Central memory CD4-positive, alpha-beta T cell (primary cell): ENCODE measurements at places on chromosomes 5 and 9.

DNA sequence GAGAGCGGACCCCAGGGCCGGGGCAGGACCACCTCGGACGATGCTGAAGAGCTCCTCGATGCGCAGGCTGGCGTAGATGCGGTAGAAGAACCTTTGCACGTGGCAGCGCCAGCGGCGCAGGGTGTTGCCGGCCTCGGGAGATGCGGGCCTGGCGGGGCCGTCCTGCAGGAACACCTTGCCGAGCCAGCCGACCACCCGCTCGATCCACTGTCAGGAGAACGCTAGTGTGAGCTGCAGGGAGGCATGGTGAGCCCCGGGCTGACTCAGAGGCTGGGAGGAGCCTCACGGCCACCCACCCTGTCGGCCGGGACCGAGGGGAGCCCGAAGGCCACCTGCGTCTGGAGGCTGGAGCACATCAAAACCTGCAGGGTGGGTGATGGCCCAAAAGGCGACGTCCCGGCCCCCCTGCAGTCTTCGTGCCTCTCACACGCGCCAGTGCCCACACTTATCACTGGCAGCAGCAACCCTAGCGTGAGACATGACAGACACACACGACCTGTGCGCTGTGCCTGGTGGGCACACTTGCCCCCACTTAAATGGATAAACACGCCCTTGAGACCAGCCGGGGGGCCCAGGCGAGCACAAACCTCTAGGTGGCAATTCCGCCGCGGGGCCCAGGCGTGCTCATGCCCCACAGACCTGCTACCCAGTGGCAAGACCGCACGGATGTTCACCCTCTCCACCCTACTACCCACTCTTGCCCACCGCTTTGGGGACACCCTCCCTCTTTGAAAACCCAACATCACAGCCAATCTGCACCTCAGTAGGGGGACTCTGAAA lies 3.3 kb downstream of the ANAPC2 start:
- DNase-seq = no peak

- no peak for DNase-seq
These were observed 61.9 kb downstream of the PIK3R1 start for GRCh38 chr5:68277431-68277830.

- DNase-seq = no peak
These were observed 24.6 kb upstream of the PTGER4 start for GRCh38 chr5:40655138-40655537.

DNA sequence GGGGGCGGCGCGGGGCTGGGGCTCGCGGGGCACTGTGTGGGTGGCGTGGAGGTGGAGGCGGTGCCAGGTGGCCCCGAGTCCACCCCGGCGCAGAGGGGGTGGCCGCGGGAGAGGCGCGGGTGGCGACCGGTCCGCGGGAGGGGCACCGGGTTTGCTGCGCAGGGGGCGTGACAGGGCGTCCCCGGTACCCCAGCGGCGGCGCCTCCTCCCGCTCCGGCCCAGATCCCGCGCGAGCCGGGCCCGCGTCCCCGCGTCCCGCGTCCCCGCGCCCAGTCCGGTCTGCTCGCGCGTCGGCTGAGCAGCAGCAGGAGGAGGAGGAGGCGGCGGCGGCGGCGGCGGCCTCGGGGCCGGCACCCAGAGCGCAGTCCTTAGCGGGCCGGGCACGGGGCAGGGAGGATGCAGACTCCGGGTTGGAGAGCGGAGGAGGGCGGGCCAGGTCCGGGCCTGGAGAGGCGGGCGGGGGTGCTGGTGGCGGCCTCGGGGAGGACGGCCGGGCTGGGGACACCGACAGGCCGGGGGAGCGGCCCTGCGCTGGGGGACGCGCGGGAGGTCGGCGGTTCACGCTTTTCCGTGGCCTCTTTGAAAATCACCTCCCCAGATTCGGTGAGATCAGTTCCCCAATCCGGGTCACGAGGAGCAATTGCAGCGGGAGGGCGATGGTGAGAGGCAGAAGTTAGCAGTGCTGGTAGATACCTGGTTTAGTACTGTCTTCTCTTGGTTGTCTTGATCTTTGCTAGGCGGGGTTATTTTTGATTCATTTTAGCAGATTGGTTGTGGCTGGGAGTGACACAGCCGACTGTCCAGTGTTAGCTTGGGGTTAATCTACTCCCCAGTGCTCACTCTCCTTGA lies 1.7 kb downstream of the TRIO start:
- DNase-seq = peak; percentile 41

DNA sequence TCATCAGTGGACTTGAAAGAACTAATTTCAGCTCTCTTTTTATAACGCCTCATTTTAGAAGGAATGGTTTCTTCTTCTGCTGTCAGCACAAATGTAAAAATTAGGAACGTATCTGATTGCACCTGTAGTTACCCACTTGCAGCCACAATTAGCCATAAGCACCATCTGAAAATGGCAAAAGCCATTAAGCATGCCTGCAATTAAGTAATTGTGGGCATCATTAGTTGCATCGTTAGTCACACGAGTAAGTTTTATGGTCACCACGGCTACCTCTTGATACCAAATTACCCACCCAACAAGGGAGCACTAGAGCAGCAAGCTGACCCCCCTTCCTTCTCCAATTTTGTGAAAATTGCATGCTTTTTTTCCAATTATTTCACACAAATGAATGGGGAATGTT lies 25.8 kb upstream of the SLC44A1 start:
- DNase-seq = no peak

- DNase-seq = no peak
These were observed 13.4 kb downstream of the NCS1 start for GRCh38 chr9:130185490-130186031.

- no peak for DNase-seq
These were observed 67.4 kb downstream of the CHSY3 start for GRCh38 chr5:129971714-129972113.
